ENCODE measurements at places on chromosomes 11 and 22.

- no peak for DNase-seq
Measured at GRCh38 chr11:86443415-86443814, 68.7 kb downstream of the CCDC81 start.

GRCh38 chr11:70541176-70541575, 142.8 kb downstream of the CTTN start:
- DNase-seq, result no peak

DNA sequence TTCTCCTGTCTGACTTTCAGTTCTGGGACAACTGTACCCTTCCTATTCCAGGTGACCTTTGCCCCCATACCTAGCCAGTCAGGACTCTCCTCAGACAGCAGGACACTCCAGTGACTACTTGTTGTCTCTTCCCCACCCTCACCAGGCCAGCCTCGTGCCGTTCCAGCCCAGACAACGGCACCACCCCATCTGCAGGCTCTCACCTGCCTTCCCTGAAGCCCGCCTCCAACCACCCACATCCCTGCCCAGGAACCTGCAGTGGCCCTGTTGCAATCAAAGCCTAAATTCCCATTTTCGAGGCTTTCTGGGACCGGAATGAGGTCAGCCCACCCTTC, 3.7 kb downstream of the IL2RB start:
- no peak for DNase-seq

DNA sequence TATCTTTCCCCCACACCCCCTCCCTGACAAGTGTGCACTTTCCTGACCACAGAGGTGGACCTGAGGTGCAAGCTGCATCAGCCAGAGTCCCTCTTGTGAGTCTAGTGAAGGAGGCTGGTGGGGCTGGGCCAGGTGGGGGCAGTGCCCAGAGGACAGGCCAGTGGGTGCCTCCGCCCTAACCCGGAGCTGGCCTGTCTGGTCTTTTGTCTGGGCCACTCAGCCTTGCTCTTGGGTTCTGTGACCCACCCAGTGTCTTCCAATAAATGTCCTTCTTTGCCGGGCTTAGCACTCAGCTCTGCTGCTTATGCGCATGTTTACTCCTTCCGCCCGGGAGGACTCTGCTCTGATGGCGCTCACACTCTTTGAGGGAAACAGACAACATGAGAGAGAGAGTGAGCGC, 526.2 kb downstream of the TBC1D22A start:
- DNase-seq, result no peak

DNA sequence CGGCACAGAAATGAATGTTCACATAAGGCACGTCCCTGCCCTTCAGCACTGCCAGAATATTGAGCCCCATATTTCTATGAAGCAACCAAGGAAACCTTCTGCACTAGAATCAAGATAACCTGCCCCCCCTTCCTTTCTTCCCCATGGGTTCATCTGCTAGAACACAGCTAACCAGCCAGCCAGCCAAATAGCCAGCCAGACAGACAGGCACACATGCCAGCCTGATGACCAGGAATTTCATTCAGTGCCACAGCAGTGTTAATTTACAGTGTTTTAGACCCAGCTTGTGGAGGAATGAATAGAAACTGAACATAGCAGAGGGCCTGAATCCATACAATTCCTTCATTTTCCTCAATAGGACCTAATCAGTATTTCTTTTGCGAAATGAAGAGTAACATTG, 57.0 kb downstream of the TENM4 start:
- no peak for DNase-seq

DNA sequence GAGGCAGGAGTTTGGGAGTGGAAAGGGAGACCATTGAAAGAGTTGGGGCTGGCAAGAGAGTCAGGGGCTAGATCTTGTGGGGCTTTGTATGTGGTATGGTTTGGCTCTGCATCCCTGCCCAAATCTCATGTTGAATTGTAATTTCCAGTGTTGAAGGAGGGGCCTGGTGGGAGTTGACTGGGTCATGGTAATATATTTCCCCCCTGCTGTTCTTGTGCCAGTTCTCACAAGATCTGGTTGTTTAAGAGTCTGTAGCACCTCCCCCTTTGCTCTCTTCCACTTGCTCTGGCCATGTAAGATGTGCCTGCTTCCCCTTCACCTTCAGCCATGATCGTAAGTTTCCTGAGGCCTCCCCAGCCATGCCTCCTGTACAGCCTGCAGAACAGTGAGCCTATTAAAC, 10.1 kb upstream of the RAB3IL1 start:
- DNase-seq, result no peak

DNA sequence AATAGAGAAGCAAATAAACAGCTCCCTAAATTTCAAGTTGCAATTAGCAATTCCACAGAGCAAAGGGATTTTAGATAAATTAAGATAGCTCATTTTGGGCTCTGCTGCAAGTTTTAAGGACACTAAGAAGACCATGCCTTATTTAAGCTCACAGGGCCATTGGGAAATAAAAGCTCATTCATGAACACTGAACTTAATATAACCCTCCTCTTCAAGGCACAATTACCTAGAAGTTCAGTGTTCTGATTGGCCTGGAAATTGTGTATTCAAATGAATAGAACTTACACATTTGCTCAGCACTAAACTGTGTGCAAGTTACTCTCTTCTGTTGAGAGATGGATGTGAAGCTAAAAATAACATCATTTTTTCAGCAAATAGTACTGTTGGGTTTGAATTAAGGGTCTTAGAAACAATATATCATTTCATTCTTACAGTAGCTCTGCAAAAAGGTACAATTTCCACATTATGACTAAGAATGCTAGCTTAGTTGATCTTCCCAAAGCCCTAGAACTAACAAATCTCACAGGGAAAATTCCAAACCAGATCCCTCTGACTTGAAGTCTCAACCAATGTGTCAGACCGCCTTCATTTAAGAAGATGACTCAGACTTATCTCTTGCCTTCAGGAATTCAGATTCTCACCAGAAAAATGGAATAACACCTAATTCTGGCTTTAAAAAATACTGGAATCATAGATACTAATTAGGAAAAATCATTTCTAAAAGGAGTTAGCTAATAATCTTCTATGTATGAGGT, 87.4 kb upstream of the LRRC55 start:
- no peak for DNase-seq

DNA sequence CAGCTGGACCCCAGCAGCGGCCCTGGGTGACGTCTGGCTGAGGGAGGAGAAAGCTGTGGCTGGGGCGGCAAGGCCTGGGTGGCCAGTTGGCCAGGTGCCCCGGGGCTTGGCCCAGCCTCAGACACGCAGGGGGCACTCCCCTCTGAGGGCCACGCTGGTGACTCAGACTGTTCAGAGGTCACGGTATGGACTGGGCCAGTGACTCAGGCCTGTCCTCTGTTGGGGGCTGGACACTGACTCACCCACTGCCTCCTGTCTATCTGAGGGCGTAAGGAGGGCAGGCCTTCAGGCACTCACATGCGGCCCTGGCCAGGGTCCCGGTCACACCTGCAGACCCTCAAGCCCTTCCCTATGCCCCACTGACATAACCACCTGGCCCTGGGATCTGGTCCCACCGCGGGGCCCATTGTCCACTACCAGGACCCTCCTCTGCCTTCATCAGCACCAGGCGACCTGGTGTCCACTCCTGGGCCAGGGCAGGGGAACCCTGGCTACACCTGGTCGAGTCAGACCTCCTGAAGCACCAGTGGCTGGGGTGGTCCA, 3.7 kb upstream of the MUC5AC start:
- DNase-seq, result no peak

GRCh38 chr11:13429836-13430235, 33.2 kb downstream of the BTBD10 start:
- no peak for DNase-seq

GRCh38 chr11:45577752-45578151, 87.7 kb downstream of the CHST1 start:
- DNase-seq, result no peak

DNA sequence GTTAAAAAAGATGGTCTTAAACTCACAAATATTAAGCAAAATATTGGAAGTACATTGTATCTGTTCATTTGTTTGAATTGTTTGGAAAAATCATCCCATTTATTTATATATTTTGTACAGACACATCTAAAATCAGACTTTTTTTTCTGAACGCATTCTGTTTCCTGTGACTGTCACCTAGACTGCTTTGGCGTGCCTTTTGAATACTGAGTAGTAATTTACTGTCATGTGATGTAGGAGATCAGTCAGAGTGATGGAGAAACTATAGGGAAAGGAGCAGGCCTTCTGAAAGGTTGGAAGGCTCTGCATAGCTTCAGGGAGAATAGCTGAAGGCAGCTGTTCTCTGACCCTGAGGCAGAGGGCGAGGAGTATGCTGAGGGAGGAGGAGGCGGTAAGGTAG, 452.0 kb upstream of the ARHGAP42 start:
- DNase-seq, result no peak

DNA sequence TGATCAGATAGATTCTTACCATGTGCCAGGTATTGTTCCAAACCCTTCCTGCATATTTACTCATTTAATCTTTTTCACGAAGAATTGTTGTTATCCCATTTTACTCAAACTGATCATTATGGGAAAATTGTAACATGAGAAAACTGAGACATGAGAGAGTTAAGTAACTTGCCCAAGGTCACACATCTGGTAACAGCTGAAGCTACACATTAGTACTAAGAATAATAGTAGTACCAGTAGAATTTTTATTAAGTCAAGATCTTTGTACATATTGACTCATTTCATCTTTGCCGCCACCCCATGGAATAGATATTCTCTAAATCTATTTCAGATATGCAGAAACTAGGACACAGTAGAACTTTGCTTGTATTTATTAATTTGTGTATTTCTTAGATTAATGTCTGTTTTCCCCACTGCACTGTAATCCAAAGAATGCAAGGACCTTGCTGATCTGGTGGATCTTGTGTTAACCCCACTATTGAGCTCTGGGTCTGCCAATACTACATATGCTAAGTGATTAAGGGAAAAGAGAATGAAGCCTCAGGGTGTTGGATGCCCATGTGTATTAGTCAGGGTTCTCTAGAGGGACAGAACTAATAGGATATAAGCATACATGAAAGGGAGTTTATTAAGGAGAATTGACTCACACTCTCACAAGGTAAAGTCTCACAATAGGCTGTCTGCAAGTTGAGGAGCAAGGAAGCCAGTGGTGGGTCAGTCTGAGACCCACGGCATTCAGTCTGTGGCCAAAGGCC, 72.8 kb downstream of the PARVA start:
- no peak for DNase-seq

- no peak for DNase-seq
Measured at GRCh38 chr11:16441461-16441860, 85.1 kb upstream of the SOX6 start.

- DNase-seq, result no peak
Measured at GRCh38 chr11:28123151-28123581, 15.0 kb downstream of the METTL15 start.

DNA sequence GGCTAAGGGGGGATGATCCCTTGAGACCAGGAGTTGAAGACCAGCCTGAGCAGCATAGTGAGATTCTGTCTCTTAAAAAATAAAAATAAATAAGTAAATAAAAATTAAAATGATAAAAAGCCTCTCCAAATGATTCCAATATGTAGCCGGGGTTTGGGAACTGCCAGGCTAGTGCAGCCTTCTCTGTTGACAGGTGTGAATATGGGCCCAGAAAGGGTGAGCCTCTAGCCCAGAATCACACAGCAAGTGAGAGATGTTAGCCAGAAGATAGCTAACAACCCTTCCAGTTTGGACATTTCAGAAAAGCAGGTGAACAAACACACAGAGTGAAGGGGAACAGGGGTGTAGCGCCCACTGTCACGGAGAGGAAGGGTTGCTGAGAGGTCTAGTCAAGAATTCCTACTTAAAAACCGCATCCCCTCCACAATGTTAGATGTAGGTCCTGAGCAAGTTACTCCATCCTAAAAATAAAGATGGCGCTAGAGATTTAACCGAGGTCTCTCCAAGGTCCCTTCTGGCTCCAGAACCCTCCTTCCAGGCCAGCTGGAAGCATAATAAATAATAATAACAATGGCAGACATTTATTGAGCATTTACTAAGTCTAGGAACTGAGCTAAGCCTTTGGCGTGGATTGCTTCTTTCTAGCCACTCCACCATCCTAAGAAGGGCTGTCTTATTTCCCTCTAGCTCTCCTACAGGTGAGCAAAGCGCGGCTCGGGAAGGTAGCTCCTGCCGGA, 51.6 kb downstream of the CYTH4 start:
- DNase-seq, result no peak

GRCh38 chr11:69204941-69205742, 49.4 kb downstream of the SMIM38 start:
- DNase-seq, result no peak

- DNase-seq, result no peak
Measured at GRCh38 chr11:117872420-117872961, 4.0 kb downstream of the FXYD6 start.

Measured in tibial nerve (tissue), 4 donors.